Activated naive CD8-positive, alpha-beta T cell treated with anti-CD3 and anti-CD28 coated beads, Interleukin-2, amount 10 ng/mL, durations not matched to agents 7 days and 5 days (primary cell): ENCODE measurements at places on chromosomes 1 and 21.

- DNase-seq = no peak
These were observed 112.0 kb downstream of the PDE4B start for GRCh38 chr1:65904681-65905083.

DNA sequence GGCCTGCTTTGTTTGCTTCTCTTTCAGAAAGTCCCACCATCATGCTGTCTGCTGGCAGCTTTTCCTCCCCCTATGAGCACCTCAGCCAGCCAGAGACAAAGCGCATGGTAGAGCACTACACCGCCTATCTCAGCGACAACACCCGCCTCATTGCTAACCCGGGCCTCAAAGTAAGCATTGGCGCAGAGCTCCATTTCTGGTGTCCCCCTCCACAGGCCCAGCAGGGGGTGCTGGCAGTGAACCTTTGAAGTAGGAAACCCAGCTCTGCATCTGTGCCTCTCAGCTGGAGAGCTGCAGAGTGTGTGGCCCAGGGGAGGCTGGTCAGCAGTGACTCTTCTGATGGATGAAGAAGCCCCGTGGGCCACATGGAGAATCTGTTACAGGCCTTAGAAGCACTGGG is 81.2 kb upstream of the RAVER2 start:
- peak; percentile 31 for DNase-seq

- DNase-seq = no peak
These were observed 39.9 kb downstream of the AKNAD1 start for GRCh38 chr1:108817016-108817415.

DNA sequence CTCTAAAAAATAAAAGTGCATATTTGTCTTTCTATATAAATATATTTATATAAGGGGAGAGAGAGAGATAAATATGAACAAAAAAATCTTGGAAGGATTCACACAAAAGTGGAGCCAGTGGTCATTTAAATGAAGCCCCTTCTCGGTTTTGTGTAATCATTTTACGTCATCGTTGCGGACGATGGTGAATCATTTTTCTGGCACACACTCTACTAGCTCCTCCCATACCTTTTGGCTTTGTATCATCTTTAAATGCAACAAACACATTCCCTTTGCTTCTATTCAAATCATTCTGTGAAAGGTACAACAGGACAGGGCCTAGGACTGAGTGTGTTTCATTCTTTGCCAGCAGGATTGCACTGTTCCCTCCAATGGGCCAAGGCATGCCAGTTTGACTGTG is 186.8 kb downstream of the TGFB2 start:
- no peak for DNase-seq

- no peak for DNase-seq
These were observed 11.8 kb upstream of the RASSF5 start for GRCh38 chr1:206495493-206496046.

GRCh38 chr1:90902672-90903071 is 119.2 kb downstream of the ZNF644 start:
- DNase-seq = no peak

DNA sequence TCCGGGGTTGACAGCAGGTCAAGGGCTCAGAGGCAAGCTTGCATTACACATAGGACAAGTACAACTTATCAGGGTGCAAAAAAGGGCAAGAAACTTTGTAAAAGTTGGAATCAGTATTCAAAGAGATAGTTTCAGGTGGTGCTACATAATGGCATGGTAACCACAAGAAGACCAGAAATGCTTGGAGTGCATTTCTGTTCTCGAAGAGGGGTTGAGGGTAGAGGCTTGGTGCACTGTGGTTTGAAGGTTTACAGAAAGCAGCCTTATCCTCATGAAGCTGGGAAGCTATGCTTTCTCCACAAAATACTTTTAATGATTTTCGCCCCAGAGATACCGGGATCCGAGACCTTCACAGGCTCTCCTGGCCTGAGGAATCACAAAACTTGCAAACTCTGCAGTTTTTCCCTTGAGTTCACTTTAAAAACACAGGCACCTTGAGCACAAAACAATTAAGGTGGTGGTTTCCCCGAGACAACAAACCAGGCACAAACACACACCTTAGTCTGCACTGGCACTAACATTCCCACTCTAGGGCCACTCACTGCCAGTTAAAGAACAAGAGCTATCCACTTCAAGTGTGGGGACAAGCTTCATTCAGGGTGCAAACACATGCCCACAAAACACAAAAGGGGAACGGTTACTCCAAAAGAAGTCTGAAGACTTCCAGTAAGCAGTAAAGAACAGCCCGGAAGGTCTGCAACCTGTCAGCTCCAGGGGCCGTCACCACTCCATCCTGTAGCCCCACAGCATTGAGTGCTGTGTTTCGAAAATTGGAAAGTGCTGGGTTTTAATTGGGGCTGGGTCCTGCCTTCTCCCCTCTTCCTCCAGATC is 29.8 kb upstream of the NFIA start:
- no peak for DNase-seq

GRCh38 chr21:36694593-36695282 is 4.2 kb upstream of the SIM2 start:
- DNase-seq = no peak

GRCh38 chr1:184158896-184159681 is 107.6 kb downstream of the TSEN15 start:
- no peak for DNase-seq

- no peak for DNase-seq
These were observed 190.2 kb upstream of the LRRC7 start for GRCh38 chr1:69377507-69377906.

- no peak for DNase-seq
These were observed 64.0 kb upstream of the HMCN1 start for GRCh38 chr1:185670187-185670627.

DNA sequence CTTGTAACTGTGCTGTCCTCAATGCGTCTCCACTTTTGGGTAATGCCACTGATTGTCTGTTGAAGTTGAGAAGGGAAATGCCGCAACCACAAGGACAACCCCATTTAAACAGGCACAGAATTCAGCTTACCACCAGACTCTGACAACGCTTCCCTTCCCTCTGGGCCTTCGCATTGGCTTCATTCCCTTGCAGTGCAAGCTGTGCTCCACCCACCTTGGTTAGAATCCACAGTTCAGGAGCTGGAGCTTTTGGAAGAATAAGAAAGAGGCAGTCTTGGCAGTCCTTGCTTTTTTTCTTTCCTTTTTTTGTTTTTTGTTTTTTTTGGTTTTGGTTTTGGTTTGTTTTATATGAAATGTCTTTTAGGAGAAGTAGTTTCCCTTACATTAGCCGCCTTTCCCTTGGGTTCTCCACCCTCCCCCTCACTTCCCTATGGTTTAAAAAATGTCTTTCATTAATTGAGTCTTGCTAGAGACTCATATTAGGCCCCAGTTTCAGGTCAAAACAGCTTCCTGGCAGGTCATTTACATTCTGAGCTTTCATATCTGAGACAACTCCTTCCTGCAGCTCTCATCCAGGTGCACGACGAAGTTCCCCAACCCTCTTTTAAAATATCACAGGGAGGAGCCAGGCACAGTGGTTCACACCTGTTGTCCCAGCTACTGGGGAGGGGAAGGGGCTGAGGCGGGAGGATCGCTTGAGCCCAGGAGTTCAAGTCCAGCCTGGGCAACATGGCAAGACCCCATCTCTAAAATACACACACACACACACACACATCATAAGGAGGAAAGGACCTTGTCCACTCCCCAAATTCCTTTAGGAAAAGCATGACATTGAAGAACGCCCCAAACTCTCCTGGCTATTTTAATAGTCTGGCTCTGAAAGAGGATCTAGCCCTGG is 20.7 kb upstream of the LAX1 start:
- DNase-seq = no peak

DNA sequence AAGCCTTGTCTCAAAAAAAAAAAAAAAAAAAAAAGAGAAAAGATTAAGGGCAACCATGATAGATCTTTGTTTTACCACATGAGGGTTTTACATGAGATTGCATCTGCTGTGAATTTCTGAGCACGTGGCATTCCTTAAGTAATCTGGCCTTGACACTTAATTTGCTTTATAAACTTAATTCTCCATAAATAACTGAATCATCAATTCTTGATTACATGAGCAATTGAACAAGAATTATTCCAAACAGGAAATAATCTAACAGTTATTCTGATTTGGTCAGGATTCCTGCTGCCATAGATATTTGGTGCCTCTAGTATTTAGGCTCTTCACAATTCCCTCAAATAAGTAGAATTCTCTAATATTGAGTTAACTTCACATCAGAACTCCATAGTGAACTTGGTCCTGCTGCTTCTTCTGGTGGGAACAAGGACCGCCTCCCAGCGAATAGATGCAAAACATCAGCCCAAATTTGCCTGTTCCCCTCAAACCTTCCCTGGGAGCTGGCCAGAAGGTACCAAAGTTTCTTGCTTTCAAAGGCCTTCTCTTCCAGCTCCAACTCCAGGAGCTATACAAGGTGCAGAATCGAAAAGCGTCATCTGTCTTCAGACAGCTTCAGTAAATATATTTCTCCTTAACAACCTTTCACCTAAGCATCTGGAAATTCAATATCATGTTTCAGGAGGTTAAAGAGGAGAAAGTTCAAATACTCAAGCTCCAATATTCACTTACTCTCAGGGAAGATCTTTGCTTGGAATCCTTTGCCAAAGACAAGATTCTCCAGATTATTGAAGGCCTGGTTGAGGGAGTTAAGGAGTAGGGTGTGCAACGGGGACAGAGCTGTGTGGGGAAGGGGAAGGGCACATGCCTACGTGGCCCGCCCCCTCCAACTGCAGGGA is 1.0 kb downstream of the KRTCAP2 start:
- DNase-seq = no peak

- no peak for DNase-seq
These were observed 20.6 kb upstream of the KLHDC8A start for GRCh38 chr1:205377355-205377754.

GRCh38 chr1:162094271-162094670 is 24.8 kb downstream of the NOS1AP start:
- no peak for DNase-seq

- peak; percentile 69 for DNase-seq
These were observed 499 bp upstream of the SH3GLB1 start for GRCh38 chr1:86703696-86704457.

- no peak for DNase-seq
These were observed 4.6 kb downstream of the GSTM5 start for GRCh38 chr1:109716570-109717090.

GRCh38 chr21:35159881-35160280 is 110.8 kb upstream of the RUNX1 start:
- no peak for DNase-seq

DNA sequence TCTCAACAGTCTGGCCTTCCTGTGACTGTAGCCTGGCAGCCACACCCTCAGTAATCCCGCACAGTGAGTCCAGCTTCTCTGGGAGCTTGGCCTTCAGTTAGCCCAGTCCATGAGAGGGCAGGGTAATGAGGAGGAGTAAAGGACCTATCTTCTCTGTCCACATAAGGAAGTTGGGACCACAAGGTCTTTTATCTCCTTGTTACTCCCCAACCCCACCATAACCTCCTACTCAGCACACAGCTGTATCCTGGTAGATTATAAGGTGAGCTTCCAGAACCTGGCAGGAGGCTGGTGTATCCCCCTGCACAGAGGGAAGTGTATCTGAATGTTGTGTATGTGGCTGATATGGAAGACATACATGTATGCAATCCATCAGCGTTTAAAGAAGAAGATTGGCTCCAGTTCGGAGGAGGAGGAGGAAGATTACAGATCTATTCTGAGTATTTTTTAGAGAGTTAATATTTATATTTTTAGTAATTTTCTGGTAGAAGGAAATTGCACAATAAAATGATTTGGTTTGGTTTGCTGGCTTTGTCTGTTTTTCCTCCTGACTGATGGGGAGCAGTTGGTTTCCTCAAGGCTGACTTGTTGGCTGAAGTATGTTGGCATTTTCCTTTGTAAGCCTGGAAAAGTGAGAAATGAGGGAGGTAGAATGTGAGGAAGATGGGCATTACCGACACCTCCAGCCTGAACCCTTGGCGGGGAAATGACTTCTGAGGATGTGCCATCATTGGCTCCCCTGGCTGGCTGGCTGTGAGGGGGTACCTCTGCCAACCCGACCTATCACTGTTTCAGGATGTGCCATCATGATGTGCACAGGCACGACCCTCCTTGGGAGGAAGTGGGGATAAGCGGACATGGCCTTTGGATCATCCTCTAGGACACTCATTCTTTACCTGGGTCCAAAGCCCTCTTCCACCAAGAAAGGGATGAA is 5.0 kb downstream of the C1orf226 start:
- no peak for DNase-seq

GRCh38 chr1:72227667-72228066 is 54.7 kb downstream of the NEGR1 start:
- DNase-seq = no peak

- no peak for DNase-seq
These were observed 471.8 kb upstream of the PRMT6 start for GRCh38 chr1:106584676-106585075.

- DNase-seq = no peak
These were observed 100.9 kb downstream of the TSEN15 start for GRCh38 chr1:184152434-184152898.

GRCh38 chr1:81907575-81907974 is 106.8 kb downstream of the ADGRL2 start:
- no peak for DNase-seq

DNA sequence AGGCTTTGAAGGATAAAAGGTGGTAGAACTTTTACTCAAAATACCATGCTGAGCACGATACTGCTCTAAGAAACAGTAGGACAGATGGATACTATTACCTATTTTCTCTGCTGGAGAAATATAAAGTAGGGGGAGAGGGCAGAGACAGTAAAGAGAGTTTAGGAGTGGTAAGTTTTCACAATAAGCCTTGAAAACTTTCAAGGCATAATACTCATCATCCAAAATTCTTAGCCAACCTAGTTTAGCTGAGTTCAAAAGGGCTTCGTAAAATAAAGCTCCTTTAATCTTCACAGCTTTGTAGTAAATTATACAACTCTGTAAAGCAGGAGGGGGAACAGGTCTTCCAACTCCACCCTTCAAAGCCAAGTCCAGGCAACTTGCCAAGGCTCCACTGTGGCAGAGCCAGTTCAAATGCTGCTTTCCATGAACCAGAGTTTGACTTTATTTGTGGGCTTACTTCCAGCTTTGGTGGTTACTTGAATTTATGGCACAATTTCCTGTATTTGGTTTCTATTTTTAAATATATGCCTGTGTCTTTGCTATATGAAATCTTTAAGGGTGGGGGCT is 15.5 kb downstream of the TEX38 start:
- DNase-seq = no peak

GRCh38 chr1:42951588-42951987 is 7.1 kb downstream of the SLC2A1 start:
- no peak for DNase-seq

- DNase-seq = no peak
These were observed 27.0 kb downstream of the IL10RB start for GRCh38 chr21:33293136-33293535.

DNA sequence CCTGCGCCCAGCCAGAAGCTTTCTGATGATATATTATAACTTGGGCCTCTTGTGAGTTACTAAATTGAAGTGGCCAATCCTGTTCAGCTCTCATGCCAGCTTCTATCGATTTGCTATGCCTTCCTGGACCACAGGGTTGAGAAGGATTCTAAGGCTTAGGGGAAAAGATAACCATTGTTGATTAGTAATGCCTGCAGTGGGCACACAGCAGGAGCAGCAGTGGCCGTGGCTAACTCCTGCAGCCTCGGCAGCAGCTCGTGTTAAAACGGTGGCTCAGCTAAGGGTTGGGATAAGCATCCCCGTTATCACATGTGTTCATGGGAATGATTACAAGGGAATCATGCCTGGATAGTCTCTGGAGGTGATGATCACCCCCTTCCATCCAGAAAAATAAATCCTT is 20.5 kb upstream of the KCNE2 start:
- DNase-seq = no peak
